Astrocyte (in vitro differentiated cells and primary cell): ENCODE measurements at places on chromosomes 3 and 15. TPM values are rescaled to one million over a fixed set of nuclear protein-coding genes. Genes with fewer than 3 reads are reported as not detected.
A peak's percentile ranks its signal among the peaks of the same experiment; 100 is the strongest.

DNA sequence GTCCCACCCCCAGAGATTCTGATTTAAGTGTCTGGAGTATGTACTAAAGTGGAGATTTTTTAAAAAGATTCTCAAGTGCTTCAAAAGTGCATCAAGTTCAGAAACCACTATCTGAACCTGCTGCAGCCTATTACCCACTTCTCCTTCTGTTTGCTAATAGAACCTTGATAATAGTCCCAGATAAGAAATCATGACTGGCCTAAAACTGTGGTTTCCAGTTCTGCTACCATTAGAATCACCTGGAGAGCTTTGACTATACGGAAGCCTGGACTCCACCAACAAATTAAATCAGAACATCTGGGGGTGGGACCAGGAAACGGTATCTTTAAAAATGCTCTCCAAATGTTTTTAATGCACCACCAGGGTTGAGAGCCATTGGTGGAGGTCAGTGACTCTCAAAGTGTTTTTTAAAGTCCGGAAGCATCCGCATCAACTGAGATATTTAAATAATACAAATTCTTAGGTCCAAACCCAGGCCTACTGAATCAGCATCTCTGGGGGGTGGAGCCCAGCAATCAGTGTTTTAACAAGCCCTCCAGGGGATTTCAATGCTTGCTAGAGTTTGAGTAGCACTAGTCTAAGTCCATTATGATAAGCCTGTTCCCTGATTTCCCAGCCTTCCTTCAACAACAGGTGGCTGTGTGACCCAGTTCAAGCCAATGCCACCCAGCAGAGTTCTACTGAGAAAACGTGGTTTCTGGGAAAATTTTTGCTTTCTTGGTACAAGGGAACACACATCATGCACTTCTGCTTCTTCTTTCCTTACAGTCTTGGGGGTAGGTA lies 45.4 kb upstream of the TIPARP start:
- no peak for DNase-seq

GRCh38 chr15:62835351-62835750 lies 207.2 kb upstream of the TPM1 start:
- DNase-seq, result no peak

- DNase-seq, result peak; percentile 27
Measured at GRCh38 chr3:63228677-63229076, 49.4 kb upstream of the SYNPR start.

The LDHAL6B gene
- total RNA-seq, result not detected in 2 replicates

DNA sequence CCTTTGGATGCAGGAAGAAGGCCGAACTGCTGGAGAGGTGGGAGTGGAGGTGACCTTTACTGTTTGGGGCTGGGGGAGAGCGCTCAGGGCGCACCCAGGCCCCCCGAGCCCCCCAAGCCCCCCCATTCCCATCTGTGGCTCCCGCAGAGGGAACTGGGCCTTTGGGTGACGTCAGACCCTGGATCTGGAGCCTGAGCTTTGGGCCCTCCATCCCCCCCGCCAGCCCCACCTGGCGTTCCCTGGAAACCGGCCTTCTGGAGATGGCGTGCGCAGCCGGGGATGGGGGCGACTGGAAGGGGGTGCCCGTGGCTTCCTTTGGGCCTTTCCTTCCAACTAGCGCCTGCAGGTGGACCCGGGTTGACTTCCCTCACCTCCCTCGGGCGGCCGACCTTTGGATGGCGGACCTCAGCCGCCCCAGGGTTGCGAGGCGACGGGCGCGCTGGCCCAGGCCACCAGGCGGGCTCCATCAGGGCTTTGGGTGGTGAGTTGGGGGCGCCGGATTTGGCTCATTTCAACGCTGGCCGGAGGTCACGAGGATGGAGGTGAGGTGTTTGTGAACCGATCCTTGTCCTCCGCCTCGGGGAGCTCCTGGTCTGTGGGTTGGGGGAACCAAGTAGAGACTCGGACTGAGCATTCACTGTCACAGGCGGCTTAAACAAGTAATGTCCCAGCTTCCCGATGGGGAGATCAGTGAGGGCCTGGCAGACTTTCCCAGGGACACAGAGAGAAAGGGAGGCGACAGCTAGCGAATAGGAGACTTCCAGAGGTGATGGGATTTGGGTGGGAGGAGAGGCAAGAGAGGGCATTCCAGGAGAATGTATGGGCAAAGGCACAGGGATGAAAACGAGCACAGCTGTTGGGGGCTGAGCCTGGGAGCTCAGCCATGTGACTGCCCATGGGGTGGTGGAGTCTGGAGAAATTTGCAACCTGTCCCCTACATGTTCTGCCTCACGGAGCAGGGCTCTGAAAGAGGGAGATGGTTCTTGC lies 709 bp downstream of the SCAMP5 start:
- no peak for DNase-seq

GRCh38 chr3:127915937-127916493 lies 983 bp downstream of the KBTBD12 start:
- peak; percentile 0 for DNase-seq

- no peak for DNase-seq
Measured at GRCh38 chr3:33699275-33699674, 18.8 kb downstream of the CLASP2 start.

DNA sequence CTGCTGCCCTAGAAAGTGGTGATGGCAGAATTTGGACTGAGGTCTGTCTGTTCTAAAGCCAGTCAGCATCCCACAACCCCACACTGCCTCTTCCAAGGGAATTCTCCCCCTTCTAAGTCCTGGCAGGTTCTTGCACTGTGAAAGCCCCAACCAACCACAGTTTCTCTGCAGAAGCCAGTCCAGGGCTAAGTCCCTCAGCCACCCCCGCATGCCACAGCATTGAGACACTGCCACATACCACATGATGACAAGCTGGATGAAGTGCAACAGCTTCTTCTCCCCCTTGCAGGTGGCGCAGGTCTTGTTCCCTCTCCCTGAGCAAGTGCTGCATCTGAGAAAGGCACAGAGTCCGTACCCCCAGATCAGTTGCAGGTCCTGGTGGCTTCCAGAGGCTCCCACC lies 18.6 kb downstream of the SSUH2 start:
- DNase-seq, result peak; percentile 60

DNA sequence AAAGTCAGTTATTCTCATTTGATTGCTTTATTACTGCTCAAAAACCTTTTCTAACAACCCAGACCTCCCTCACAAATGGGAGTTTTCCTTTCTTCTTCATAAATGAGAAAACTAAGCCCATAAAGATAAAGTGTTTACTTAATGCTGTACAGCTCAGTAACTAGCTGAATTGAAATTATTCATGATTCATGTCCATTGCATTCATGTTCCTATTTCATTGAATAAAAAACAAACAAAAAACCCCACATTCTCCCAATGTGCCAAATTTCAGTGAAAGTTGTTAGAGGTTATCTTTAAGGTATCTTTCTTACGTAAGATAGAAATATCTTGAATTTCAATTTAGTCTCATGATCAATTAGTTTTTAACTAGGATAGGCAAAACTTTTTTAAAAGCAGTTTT lies 2.8 kb downstream of the PLSCR2 start:
- DNase-seq, result peak; percentile 37

DNA sequence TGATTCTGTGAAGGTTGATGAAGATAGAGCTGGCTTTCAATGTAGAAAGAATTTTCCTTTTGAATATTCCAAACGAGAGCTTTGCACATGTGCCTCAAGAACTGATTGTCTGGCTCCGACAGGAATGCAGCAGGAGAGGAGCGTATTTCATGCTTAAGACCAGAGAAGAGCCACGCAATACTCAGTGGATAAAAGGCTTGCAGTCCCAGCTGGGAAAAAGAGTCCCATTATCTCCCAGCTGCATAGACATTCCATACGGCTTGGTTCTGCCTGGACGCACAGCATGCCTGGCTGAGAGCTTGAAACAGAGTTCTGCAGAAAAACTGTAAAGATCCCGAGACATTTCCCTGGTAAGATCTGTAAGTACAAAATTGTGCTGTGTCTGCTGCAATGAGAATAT lies at the start of gene CNTN6:
Gene CNTN6 (plus strand): TSS at position 254 of the 400 bp plus-strand sequence. CDS start 54,985 bp downstream, outside the sequence.
- peak; percentile 37 for DNase-seq

DNA sequence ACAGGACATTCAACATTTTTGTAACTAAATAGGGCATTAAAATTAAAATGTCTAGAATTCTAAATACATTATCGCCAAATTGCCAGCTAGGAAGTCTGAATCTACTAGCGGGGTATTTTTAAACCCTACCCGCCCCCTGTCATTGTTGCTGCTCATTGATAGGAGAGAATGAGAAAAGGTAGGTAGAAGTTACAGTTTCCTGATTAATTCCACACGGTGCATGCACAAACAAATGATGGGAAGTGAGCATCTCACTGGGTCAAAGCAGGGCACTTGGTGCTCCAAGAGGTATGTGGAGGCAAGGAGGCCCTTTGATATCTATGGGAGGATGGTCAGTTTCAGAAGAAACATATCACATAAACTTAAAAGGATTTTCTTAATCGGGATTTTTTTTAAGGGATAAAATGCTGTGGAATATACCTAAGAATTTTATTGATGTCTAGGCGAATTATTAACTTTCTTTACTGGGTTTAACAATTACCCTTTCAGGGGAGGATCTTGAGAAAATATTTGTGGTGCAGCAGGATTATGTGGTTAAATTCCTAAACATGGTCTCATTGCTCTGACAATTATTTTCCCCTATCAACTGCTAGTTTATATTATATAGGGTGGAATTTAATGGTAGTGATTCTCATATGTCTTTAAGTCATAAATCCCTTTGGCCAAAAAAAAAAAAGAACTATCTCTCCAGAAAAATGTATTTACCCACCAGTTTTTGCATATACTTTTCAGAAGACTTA lies 236.0 kb upstream of the GOLGA6L4 start:
- peak; percentile 21 for DNase-seq

- DNase-seq, result no peak
Measured at GRCh38 chr3:50192689-50193141, 1.3 kb downstream of the GNAT1 start.

- DNase-seq, result peak; percentile 32
Measured at GRCh38 chr3:155332716-155333115, 39.2 kb upstream of the STRIT1 start.

The SH2D7 gene
- total RNA-seq, result not detected in 2 replicates

DNA sequence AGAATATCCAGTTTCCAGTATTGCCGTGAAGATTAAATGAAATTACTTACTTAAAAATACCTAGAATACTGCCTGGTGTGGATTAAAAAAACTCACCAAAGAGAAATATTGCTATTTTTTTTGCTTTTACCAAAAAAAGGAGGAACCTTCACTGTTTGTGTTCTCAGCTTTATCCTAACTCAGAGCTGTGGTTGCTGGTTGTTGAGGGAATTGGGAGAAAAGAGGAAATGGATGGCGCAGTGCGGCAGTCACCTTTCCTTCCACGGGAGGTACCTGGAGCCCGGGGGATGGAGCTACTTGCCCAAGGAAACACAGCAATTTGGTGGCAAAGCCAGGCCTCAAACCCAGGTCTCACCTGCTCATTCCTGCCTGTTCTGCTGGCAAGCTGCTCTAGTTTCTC lies 270.3 kb downstream of the RPLP1 start:
- no peak for DNase-seq

DNA sequence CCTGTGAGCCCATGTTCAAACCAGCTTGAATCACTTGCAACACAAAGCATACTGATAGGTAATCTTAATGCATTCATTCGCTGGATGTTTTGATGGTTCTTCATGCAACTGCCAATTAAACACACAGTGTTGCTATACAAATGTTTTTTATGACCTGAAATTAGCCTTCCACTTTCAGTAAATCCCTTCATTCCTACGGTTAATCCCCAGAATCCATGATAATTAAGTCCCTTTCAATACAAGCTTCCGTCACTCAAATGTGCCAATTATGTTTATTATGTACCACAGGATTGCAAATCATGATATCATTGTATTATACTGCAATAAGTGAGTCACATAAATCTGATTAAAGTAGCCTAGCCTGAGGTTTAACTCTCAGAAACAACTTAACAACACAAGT lies 14.5 kb upstream of the LYZL4 start:
- DNase-seq, result no peak

The LRRC58 gene
- total RNA-seq, result 12.7 and 14.3 TPM in 2 replicates

The CMTM8 gene
- 1.6 TPM in 2 replicates for total RNA-seq

DNA sequence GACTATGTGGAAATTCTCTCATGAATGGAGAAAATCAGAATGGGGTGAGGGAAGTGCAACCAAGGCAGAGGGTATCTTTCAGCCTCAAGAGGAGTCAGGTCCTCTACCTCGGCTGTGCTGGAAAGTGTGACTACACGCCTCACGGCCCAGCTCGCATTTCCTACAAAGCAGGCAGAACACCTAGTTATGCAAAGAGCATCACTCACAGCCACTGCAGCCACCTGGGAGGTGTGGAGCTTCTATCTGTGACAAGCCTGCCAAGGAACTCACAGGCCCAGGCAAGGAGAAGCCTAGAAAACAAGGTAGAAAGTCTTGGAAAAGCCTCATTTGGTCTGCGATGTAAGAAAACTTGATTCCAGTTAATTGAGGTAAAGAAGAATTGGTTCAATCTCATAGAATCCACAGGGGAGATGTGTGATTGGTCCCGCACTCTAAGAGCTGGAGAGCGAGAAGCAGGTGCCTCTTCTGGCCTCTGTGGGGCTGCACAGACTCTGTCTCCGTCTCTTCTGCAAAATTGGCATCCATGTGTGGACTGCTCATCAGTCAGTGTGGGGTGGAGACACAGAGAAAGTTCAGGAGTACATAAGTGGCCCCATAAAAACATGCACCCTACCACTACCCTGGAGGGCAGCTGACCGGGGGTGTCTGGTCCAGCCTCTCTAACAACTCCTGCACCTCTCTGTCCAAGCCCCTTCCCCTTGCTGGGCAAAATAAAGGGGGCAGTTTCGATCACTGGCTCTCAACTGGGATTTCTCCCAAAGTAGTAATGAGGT lies 76.8 kb downstream of the TAMM41 start:
- DNase-seq, result no peak

DNA sequence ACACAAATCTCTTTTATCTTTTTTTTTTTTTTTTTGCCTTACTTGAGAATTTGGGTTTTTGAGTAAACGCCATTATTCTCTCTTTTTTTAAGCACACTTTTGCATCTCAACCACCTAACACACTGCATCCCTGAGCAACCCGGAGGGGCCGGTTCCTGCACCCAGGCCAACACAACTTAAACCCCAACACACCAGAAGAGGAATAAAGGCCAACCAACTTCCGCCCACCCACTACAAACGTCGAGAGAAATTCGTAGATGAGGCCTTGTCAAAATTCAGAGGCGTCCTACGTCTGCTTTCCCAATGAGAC lies 389 bp upstream of the CCNB2 start:
- DNase-seq, result no peak

GRCh38 chr3:9473496-9474065 lies 76.2 kb downstream of the SETD5 start:
- DNase-seq, result no peak

The SNAPC5 gene
- total RNA-seq, result 11.5 and 12.7 TPM in 2 replicates
